ENCODE measurements at places on chromosomes 4 and X.

- DNase-seq: peak; percentile 1
These were observed 47.1 kb downstream of the FAM193A start for GRCh38 chr4:2583517-2583916.

DNA sequence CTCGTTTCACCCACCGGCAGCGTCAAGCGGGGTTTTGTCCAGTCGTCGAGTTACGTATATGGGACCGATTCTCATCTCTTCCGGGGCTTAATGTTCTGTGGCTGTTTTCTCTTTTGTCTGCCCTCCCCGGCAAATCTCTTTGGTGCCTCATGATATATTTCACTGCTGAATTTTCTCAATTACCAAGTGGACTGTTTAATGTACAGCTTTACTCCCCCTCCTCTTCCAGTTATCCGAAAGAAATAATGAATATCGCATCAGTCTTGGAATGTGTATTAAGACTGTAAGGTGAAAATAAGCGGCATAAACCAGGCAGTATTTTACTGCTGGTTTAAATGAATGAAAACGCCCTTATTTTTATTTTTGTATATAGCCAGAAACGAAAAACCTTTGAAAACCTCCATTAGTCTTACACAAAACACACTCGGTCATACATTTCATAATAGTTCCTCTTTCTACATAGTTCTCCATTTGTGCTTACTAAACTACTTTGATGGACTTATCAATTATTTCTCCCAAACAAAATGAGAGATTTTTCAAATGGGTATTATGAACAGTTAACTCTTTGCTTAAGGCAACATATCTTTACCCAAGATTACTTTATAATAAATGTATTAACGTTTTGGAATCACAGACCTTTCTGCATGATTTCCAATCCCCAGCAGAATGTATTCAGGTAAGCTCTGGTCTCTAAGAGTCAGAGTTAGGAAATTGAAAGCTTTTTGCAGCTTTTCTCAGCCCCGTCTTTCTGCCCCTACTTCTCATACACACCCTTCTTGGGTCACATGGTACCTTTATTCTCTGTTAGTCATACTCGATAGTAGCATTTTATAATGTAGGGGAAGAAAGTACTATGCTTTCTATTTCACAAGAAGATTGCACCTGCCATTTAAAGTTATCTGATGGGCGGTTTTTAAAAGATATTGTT lies 979 bp downstream of the RP2 start:
- no peak for DNase-seq

- DNase-seq: no peak
These were observed 105.8 kb downstream of the FAM53A start for GRCh38 chr4:1578251-1578773.

DNA sequence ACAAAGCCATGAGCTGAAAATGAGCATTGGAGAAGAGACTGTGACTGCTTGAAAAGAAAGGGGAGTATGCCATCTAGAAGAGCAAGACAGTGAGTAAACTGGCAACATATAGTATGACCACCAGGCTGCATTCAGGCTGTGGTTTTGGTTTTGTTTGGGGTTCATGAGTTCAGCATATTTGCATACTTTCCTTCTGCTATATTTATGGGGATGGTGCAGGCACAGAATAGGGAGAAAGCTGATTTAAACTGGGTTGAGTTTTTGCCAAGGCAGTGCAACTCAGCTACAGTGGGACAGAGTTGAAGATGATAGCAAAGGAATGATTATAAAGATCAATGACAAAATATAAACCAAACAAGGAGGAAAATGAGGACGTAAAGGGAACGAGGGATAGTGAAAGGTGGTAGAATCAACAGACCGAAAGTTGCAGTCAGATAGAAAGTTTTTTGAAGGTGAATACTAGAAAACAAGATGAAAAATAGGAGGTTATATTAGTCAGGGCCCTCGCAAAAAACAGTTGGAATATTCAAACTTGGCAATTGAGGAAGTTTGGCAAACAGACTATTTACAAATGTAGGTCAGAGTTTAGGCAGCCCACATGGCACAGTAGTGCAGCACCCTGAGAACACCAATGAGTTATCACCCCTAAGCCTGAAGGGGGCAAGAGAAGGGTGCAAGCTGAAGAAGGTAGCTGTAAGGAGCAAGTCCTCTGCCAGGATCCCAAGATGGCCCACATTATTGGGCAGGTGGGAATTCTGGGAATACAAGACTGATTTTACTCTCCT lies 114.8 kb upstream of the MAP9 start:
- DNase-seq: no peak

GRCh38 chrX:17584248-17584681 lies 153.0 kb upstream of the SCML1 start:
- no peak for DNase-seq

DNA sequence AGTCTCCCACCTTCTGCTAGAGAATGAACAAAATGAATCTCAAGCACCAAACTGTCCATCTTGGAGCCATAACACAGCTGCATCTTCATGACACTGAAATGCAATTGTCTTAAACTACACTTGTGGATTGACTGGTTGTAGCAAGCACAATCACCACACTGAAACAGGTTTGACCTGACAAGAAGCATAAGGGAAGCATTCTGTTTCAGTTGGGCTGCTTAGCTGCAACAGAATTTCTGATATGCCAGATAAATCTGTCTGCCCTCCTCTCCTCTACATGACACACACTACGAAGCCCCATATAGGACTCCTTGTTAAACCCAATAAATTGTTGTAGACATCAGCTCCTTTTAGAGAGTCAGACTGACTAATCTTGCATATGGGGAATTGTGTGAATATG lies 101.8 kb upstream of the NPY2R start:
- no peak for DNase-seq

Data from BJ (cell line).